ENCODE measurements at places on chromosomes 2 and 18.

- DNase-seq: no peak
Observed at GRCh38 chr18:63882333-63883141, 5.0 kb upstream of the SERPINB2 start.

- no peak for DNase-seq
Observed at GRCh38 chr2:140027320-140027719, 1247.1 kb upstream of the NXPH2 start.

GRCh38 chr2:84838434-84839145 lies 42.3 kb downstream of the TRABD2A start:
- no peak for DNase-seq

DNA sequence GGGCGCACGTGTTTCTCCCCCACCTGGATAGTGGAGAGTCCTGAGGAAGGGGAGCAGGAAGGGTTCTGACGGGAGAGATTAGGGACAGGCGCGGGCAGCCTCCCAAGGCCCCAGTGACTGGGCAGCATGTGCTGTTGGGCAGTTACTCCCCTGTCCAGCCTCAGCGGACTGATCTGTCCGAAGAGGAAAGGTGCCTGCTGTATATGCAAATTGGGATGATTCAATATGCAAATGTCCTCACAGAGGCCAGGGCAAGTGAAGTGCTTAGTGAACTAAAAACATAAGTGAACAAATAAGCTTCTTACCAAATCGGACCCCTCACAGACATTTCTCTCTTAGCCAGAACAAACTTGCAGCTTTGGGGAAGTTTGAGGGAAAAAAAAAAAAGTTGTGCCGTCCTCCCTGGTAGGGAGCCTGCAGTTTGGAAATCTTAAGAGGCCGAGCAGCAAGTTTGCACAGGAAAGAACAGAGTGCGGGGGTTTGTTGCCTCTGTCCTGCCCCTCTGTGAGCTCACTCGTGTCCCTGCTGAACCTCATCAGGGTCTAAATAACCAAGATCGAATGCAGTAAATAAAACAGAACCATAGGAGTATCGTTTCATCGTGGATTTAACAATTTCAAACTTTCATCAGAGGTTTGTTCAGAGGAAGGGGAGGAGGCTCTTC lies 141.4 kb downstream of the KCTD1 start:
- no peak for DNase-seq

DNA sequence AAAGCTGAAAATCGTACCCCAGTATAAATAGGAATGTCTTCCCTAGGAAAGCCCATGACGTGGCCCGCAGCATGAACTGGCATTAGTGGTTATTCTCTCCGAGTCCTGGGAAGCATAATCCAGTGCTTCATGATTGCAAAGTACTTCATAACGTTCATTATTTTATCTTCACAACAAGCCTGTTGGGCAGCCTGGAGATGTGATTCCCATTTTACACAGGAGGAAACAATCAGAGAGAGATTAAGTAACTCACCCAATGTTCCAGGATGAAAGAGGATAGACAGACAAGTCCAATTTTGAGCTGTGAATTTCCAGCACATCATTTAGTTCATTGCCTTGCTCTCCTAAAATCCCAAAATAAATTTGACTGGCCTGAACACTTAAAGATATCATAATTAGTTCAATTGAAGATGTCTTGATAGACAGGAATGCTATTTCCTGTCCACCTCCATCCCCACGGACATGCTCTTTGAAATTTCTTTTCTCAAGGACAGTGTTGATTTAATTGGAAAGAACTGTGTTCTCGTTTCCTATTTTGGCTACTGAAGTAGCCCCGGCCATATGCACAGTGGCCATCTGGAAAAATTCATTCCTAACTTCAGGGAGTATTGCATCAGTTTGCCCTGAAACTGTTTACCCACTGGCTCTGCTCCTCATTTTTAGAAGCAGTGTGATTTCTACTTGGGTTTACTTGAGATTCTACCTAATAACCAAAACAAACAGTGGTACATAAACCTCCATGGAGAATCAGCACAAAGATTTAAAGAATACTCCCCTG lies 93.9 kb downstream of the VWC2L start:
- DNase-seq: no peak

DNA sequence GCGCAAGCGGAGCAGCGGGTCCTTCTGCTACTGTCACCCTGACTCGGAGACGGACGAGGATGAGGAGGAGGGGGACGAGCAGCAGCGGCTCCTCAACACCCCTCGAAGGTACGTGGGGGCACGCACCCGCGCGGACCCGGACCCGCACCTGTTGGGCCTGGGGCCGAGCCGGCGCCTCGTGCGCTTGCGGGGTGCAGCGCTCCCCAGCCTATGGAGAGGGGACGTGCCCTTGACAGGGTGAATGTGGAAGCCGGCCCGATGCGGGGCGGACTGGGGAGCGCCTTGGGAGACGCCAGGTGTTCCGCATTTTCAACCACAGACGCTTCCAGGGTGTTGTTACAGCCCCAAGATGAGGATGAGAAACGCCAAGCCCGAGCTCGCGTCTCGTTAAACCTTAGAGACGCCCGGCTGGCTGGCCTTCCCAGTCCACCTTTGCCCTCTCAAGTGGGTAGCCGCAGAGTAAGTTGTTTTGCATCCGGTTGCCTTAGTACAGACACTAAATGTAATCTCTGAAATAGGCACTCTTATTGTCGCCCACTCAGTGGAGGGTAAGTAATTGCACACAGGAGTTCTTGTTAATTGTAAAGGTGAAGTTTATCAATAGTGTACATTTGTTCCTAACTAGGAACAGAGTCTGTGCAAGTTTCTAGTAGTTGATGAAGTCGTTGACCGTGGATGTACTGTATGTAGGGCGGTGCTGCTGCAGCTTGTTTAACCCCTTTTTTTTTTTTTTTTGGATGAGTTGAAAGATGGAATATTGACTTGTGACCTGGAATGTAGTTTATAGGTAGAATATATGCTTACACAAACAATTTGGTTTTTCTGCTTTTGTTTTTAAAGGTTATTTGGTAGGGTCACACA lies 815 bp downstream of the GMCL1 start:
- no peak for DNase-seq

DNA sequence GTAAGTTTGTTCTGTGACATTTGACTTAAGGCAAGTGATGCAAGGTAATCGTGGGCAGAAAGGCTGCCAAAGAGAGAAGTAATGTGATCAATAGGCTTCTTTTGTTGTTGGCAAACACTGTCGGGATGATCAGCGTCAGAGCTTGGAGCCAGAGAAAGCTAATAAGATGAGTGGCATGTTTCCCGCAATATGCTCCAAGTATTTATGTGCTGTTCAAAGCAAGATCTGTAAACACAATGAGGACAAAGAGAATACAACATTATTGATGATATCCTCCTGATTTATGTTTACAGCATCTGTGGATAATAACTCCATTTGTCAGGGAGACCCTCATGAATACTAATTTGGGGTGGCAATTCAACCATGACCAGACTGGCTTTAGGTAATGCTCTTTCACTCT lies 603.3 kb downstream of the TDRD15 start:
- no peak for DNase-seq

GRCh38 chr2:236107942-236108625 lies 60.1 kb downstream of the GBX2 start:
- no peak for DNase-seq

- no peak for DNase-seq
Observed at GRCh38 chr2:120779781-120780283, 44.2 kb downstream of the GLI2 start.

DNA sequence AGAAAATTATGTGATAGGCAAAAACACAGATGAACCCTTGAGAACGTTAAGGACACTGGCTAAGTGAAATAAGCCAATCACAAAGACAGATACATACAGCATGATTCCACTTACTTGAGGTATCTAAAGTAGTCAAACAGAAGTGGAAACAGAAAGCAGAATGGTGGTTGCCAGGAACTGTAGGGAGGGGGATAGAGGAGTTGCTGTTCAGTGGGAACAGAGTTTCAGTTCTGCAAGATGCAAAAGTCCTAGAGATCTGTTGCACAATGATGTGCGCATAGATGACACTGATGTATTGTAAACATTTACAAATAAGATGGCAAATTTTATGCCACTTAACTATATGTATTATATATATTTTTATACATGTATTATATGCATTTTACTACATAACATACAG lies 59.7 kb downstream of the POLE4 start:
- no peak for DNase-seq

DNA sequence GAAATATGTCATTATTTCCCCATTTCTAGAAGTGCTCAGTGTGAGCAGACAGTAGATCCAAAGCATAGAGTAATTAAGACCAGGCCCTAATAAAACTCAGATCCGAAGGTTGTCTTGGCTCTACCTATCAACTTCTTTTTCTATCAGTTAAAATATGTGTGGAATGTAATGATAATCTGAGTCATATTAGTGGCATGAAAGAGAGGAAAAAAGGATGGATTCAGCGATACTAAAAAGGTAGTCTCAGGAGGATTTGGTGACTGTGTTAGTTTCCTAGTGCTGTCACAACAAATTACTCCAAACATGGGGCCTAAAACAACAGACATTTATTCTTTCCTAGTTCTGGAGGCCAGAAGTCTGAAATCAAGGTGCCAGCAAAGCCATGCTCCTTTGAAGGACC lies 103.7 kb upstream of the NABP1 start:
- no peak for DNase-seq

DNA sequence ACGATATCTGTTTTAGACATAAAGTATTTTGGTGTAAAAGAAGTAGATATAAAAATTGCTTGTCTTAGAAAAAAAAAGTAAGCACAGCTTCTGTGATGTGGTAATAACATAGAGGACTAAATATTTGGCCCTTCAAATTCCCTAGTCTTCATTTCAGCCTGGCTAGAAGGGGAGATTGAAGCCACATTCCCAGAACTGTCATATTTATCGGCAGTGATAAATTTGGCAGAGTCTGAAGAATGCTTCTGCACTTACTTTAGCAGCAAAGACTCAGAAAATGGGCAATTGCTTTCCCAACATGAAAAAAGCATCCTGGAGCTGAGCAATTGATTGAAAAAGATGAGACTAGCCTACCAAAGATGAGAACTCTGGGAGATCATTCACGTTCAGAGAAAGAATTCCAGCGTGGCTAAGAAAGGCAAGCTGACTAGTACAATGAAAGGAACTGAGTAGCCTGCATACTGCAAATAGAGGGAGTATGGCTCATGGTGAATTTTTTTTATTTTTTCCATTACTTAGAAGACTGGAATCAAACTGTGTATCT lies 278.7 kb upstream of the KLHL29 start:
- no peak for DNase-seq

DNA sequence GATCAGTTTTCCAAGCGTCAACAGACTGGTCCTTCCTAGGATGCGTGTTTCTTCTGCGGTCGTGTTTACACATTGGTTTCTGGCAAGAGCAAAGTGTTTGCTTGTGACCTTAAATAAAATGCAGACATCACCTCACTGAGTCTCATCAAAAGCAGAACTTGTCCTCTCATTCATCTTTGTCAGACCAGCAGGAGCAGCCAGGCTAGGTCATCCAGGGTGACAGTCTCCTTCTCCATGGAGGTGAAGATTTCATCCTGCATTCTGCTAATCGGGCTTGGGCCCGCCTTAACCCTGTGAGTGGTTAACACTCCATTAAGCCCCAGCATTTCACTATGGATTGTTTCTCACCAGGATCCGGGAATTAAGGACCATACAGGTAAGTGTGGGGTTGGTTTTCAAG lies 64.2 kb upstream of the PID1 start:
- no peak for DNase-seq

GRCh38 chr18:10926621-10927161 lies 222.7 kb downstream of the PIEZO2 start:
- DNase-seq: no peak
